ENCODE measurements at places on chromosomes 13 and 19.

- no peak for DNase-seq
These were observed 2.6 kb upstream of the GSX1 start for GRCh38 chr13:27789495-27790303.

DNA sequence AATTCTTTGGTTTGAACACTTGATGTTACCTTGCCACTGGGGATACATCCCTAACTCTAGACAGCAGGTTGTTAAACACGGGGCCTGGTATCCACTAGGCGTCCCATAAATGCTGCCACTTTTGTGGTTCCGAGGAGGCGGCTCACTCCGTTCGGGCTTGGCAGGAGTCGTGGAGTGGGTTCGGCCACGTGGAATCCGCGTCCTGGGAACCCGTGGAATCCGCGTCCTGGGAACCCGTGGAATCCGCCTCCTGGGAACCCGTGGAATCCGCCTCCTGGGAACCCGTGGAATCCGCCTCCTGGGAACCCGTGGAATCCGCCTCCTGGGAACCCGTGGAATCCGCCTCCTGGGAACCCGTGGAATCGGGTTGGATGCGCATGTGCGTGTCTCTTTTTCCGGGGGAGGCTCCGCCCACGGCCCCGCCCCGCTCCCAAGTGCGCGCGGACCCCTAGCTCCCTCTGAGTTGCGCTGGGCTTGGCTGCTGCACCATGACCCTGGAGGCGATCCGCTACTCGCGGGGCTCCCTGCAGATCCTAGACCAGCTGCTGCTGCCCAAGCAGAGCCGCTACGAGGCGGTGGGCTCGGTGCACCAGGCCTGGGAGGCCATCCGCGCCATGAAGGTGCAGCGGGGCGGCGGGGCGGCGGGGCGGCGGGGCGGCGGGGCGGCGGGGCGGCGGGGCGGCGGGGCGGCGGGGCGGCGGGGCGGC is at the start of gene MRI1:
Gene MRI1, plus strand, starts transcription at position 422 of the 707 bp plus-strand sequence. Its CDS starts 67 bp downstream, at position 489.
- peak; percentile 31 for DNase-seq

- peak; percentile 60 for DNase-seq
These were observed 21.7 kb downstream of the CEACAM21 start for GRCh38 chr19:41597600-41598041.

GRCh38 chr13:50893211-50893852 is 16.3 kb upstream of the RNASEH2B start:
- no peak for DNase-seq

- no peak for DNase-seq
These were observed 18.5 kb upstream of the ABCC4 start for GRCh38 chr13:95319551-95320274.

DNA sequence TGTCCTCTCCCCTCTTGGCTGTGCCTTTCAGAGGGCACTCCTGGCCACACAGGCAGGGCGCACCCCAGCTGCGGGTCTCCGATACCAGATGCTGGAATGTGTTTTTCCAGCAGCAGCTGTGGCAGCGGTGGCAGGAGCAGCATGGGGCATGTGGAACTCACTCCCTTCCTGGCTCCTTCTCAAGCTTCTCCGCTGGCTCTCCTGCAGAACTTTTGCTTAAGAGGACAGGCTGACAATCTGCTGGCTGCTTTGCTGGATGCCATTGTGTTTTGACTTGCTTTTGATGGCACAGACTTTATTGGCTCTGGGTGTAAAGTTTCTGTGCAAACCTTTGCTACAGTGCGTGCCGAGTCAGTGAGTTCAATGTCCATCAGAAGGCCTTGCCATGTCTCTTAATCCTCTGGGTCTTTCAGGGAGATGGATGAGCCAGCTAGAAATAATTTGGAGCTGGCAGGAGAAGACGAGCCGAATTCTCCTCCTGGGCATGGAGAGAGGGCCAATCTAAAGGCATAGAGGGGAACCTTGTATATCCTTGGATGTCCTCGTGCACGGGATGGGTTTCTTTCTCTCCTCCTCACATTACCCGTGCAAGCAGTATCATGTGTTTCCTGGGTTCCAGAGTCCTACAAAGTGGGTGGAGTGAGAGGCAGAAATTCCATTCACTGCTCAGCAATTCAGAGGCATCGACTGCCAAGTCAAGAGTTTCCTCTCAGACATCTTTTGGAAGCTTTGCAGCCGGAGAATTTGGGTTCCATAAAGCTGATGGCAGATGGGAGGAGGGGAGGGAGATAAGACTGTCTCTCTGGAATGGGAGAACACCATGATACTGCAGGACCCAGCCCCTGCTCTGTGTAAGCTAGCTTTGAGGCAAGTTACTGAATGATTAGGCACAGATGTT is 231.2 kb downstream of the FGF9 start:
- no peak for DNase-seq

GRCh38 chr13:106398289-106398688 is 137.2 kb downstream of the EFNB2 start:
- no peak for DNase-seq

GRCh38 chr19:472005-472858 is 11.4 kb upstream of the SHC2 start:
- no peak for DNase-seq

DNA sequence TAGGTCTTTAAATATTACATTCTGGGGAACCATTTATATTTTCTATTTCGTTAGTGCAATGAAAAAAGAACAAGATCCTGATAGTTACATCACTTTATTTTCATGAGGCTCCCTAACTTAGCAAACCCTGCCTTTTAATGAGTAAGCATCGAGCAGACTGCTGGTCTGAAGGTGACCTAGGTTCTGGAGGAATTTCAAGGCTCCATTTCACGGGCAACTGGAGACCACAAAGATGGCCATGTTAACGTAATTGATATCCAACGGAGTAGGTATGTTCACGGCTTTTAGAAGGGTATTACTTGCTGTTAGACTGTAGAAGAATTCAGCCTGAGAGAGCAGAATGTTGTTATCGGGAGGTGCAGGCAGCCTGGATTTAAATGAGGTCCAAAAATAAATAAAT is 1597.6 kb downstream of the EFNB2 start:
- no peak for DNase-seq

DNA sequence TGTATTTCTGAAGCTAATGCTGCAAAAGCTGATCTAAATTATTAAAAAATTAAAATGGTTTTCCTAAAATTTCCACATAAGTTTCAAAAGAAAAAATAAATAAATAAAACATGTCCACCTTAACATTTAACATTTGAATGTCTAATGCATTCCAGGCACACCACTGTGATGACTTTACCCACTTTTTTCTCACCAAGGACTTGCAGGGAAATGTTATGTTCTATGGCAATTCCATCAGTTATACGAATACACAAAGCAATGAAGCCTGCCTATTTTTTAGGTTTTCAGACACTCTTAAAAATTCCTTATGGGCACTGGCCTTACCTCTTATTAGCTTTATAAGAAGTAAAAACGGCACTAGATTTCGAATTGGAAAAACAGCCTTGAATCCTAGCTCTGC is 10.2 kb downstream of the TSC22D1 start:
- DNase-seq = no peak

GRCh38 chr19:17116996-17117702 is 41.6 kb downstream of the MYO9B start:
- no peak for DNase-seq

DNA sequence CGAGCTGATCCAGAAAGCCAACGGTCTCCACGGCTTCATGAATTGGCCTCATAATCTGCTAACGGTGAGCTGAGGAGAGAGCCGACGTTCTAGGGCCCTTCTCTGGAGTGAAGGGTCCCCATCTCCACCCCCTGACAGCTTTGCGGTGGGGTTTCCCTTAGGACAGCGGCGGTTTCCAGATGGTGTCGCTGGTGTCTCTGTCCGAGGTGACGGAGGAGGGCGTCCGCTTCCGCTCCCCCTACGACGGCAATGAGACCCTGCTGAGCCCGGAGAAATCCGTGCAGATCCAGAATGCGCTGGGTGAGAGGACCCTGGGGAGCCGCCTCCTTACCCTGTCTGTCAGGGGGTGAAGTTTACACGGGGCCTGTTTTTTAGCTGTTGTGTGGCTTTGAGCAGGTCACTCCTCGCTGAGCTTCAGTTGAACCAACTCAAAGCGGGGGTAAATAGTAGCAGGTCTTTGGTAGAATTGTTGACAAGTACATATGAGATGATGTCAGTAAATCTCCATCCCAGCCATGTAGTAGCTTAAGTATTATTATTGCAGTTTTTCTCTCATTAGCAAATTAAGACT is 801 bp downstream of the QTRT1 start:
- DNase-seq = no peak

DNA sequence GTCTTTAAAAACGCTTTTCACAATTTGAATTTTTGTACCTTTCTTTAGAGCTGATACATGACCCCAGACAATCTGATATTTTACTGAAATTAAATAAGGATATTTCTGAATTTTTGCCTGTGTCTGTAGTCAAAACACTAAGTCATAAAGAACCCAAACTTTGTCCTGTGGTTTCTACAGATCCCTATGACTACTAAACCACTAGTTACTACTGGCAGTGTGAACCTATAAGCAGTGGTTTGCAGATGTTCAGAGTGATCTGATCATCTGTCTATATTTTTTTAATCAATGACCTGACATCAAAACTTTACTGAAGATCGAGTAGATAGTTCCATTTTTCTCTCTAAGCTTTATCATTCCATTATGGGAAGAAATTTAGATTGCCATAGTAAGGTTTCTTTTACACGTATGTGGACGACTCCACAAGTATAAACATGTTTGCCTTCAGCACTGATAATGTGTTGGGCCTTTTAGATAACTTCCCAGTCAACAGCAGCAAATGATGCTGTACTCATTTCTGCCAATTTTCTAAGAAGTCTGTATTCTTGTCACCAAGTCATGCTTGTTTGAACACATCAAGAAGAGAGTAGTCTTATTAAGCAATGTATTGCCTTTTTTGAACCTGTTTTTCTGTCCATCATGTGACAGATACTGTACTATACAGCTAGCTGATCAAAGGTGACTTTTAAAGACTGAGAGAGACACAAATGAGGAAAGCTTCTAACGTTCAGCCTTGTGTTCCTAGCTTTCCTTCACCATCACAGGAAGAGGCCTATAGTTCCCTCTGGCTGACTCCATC is 21.8 kb downstream of the POLR1D start:
- DNase-seq = no peak

GRCh38 chr13:20923272-20923671 is 20.7 kb upstream of the XPO4 start:
- no peak for DNase-seq

GRCh38 chr13:24127116-24127631 is 33.3 kb upstream of the SPATA13 start:
- no peak for DNase-seq

- DNase-seq = no peak
These were observed 390.1 kb downstream of the IRS2 start for GRCh38 chr13:109396266-109396665.

GRCh38 chr19:5850743-5851293 is 431 bp downstream of the FUT3 start:
- DNase-seq = no peak

- no peak for DNase-seq
These were observed 104.2 kb downstream of the UBL3 start for GRCh38 chr13:29746148-29746677.

DNA sequence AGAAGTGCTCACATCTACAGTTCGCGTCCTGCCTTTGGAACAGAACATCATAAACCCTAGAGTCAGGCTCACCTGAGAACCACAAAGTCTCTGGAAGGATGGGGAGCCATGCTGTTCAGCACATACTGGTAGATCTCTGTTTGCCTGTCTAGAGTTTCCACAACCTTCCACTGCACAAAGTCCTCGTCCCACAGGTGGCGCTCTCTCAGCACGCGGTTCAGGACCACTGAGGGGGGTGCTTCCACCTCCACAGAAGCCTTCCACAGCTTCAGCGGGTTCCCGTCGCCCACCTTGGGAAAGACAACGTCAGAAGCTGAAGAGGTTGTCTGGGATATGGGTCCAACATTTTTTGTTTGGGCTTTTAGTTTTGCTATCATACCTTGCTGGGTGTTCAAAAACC is 93.6 kb downstream of the KL start:
- no peak for DNase-seq

DNA sequence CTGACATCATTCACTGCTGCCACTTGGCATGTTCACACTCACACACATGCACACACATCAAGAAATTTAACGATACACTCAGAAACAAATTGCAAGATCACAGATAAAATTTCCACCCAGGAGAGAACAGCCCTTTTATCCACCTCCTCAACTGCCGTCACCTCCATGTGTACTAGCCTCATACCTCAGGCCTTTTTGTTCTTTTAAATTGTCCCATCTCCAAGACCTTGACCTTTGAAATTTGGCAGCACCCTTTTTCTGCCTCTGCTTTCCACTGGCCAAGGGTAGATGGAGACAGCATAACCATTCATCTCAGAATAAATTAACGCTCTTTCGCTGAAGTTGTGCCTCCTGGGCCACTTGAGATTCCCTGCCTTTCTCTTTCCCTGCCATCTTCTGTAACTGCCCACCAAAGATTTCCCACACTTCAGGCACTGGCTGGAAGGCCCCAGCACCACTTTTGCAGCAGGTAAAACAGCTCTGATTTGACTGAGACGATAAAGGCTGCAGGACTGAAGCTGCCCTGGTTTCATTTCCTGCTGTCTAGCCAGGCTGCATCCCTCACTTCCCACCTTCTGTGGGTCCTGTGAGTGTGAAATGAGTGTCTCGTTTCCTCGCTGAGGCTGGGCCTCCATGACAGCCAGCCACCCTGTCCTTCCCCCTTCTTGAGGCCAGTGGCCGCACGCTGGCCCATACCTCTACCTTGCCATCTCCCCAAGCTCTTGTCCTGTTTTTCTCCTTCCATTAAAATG is 39.3 kb downstream of the MBNL2 start:
- no peak for DNase-seq

All from NCI-H1436 (cell line).